ENCODE measurements at places on chromosomes 11 and 22.

DNA sequence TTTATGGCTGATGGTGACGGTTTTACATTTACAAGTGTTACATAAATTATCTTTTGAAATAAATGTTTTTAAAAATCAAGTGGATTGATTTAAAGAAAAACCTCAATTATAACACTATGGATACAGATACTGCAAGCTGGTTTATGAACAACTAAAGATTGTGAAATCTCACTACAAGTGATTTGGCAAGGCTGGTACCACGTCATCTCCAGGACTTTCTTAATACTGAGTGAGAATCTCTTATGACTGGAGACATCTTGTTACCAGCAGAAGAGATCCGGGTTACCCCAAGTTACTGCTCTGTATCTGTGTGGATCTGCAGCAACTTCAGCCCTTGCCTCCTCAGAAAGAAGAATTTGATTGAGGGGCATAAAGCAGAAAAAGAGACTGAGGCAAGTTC lies 452.9 kb downstream of the MN1 start:
- DNase-seq = no peak

- no peak for DNase-seq
These were observed 14.5 kb downstream of the DCHS1 start for GRCh38 chr11:6640985-6641701.

DNA sequence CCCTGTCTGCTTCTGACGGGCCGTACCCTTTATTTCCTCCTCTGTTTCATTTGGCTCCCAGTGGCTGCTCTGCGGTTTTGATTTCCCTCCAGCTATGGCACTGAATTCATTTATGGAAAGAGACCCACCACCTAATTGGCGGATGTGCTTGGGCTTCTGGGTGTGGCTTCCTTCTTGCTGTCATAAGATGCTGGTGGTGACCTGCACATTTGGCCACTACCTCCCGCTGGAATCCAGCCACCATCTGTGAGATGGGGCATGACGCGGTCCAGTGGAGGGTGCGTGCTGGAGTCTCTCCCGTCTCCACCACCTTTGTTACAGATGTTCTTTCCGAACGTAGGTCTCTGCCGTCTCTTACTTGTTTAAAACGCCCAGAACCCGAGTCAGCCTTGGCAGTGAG lies 47.7 kb upstream of the FADD start:
- no peak for DNase-seq

GRCh38 chr11:8092587-8093424 lies 11.8 kb downstream of the TUB start:
- DNase-seq = peak; percentile 21

GRCh38 chr11:130721023-130721681 lies 195.1 kb downstream of the SNX19 start:
- no peak for DNase-seq

GRCh38 chr11:44158384-44158783 lies 62.9 kb downstream of the EXT2 start:
- DNase-seq = no peak

- DNase-seq = no peak
These were observed 53.7 kb upstream of the NECTIN1 start for GRCh38 chr11:119782739-119783072.

Measured in T-helper 2 cell (primary cell).